Stimulated activated CD4-positive, alpha-beta T cell treated with anti-CD3 and anti-CD28 coated beads, Interleukin-4, amount 100 ng/mL, for 4 hours (primary cell): ENCODE measurements at places on chromosomes 16 and 17.

DNA sequence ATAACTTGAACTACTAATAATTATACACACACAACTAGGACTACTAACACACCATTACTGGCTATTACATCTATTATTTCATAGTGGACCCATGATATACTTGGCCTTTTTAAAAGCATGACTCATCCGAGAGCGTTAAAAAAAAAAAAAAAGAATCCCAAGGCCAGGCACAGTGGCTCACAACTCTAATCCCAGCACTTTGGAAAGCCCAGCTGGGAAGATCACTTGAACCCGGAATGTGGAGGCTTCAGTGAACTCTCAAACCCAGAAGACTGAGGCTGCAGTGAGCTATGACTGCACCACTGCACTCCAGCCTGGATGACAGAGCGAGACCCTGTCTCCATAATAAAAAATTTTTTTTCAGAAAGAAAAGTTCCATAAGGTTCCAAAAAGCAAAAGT, 3.1 kb downstream of the GLG1 start:
- no peak for DNase-seq

DNA sequence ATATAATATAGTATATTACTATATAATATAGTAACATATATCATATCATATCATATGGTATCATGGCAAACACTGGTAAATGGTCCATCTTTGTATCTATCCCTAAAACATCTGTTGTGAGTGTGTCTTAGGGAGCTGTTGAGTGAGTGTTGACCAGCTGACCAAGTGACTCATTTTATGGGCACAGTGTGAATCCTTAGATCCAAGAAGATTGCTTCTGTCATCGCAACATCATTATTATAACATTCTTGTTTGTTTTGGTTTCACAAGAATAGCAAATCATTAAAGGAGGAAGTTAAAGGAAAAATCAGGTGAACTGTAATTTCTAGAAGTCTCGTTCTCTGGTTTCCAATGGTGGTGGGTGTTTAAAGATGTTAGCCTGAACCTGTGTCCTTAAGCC, 11.7 kb upstream of the MAF start:
- no peak for DNase-seq

GRCh38 chr16:70553645-70554044, 30.0 kb downstream of the SF3B3 start:
- no peak for DNase-seq

GRCh38 chr17:49063652-49064051, 66.5 kb downstream of the IGF2BP1 start:
- DNase-seq: no peak

DNA sequence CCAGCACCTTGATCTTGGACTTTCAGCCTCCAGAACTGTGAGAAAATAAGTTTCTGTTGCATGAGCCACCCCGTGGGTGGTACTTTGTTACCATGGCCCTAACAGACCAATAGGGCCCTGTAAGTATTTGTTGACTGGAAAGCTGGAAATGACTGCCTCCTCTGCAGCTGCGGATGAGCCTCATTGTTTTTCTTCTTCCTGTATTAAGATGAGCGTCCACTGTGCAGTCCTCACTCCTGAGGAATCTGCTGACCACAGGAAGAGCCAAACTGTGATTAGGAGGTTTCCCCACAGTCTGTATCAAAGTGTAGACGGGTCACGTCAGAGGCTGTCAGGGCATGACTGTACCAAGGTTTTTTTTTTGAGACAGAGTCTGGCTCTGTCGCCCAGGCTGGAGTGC, 12.2 kb upstream of the AKTIP start:
- DNase-seq: no peak

- DNase-seq: no peak
Observed at GRCh38 chr16:53849994-53850393, 146.0 kb downstream of the FTO start.

- DNase-seq: no peak
Observed at GRCh38 chr17:80702315-80703141, 157.9 kb downstream of the RPTOR start.

- DNase-seq: no peak
Observed at GRCh38 chr16:20803561-20804214, 2.6 kb downstream of the ERI2 start.

DNA sequence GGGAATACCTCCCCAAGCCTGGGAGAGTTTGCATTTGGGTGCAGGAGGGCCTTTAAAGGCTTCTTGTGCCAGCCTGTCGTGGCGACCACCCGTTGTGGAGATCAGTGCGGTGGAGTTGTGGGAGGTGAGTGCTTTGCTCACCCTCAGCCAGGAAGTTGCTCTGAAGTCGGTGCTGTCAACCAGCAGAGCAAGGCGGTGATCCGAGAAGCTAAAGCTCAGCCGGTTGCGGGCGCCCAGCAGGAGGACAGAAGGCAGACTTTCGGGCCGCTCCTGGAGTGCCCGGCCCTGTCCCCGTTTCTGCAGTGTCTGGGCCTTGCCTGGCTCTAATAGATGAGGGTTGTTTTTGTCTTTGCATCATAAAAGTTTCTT, 1.4 kb downstream of the UBE2I start:
- no peak for DNase-seq

- DNase-seq: no peak
Observed at GRCh38 chr17:44924107-44924544, 8.8 kb upstream of the GFAP start.

DNA sequence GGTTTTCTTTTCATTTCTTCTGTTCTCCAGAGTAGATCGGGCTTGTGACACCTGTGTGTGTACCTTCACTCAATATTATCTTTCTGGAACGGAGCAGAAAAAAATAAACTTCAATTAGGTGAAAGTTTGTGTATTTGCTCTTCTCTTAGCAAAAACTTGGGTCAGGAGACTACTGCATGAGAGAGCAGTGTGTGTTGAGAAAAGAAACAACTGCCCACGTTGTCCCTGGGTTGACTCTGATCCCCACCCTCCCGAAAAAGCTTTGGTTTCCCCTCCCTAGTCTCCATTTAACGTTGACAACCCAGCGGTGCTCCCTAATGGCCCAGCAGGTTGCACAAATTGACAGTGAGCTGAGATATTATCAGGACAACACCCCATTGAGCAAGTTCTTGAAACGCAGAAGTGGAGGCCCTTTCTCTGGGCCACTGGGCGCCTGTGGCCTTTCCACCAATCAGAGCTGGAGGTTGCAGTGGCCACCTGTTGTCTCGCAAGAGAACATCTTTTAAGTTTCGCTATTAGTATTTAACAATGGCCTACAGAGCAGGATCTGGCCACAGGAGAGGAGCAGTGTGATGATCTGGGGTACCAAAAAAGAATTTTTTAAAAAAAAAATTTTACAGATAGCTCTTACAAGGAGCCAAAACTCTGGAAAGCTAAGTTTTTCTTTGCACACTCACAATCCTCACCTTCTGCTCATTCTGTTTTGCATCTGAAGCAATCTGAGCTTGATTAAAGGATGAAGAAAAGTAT, 1.5 kb upstream of the TOX3 start:
- no peak for DNase-seq

DNA sequence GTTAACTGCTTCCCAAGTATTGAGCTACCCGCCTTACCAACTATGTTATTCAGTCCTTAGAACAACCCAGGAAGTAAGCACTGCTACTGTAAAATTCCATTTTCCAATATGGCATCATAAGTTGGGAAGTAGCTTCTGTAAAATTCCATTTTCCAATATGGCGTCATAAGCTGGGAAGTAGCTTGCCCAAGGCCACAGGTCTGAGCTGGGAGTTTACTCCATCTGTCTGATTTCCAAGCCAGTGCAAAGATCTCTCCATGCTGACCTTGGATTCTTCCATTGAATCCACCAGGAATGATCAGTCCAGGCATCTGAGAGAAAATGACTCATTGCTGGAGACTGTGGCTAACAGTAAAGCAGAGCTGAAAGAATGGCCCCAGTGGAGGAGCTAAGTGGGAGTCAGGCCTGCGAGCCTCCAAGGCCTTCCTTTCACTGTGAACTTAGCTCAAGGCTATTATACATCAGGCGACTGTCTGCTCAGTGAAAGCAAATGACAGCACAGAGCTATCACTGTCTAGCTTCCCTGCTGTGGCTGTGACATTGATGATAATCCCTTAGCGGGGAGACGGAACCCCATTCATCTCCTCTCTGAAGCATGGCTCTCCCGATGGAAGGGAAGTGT, 430.4 kb downstream of the HAPSTR1 start:
- no peak for DNase-seq

DNA sequence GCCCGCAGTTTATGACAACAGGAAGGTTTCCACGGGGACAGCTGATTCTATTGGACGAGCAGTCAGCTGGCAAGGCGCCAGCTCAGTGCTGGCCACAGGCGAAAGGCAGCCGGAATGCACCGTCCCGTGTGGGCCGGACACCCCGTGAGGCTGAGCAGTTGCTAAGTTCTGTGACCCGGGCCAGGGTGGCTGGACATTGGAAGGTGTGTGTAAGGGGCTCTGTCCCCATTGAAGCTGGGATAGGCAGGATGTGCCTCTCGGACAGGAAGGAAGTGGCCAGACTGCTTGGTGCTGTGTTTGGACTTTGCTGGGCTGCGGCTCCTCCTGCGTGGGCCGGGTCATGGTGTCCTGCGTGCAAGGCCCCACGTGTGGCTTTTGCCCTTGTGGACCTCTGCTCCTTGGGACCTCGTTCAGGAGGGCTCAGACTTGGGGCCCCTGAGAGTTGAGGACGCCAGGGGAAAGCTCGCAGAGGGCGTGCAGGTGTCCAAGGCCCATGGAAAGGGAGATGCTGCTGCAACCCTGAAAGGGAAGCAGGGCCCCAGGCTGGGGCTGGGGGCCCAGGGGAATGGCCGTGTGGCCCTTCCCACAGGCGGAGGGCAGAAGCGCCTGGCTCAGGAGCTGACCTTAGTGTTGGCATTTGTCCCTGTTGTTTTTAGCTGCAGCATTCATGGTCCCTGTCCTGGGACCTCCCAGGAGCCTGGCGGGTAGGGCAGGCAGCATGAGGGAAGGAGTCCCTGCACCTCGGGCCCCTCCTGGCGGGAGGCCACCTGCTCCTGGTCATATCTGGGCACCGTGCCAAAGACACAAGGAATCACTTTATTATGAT, 10.0 kb downstream of the BAIAP2 start:
- no peak for DNase-seq
